Pulmonary artery endothelial cell (primary cell): ENCODE measurements at places on chromosomes 7 and 10. TPM values are rescaled to one million over a fixed set of nuclear protein-coding genes. Genes with fewer than 3 reads are reported as not detected.

- DNase-seq: no peak
Measured at GRCh38 chr10:21463436-21463835, 62.0 kb downstream of the SKIDA1 start.

The TAS2R41 gene
- total RNA-seq: not detected in 2 replicates

The HYCC1 gene
- total RNA-seq: 58.8 and 106 TPM in 2 replicates

DNA sequence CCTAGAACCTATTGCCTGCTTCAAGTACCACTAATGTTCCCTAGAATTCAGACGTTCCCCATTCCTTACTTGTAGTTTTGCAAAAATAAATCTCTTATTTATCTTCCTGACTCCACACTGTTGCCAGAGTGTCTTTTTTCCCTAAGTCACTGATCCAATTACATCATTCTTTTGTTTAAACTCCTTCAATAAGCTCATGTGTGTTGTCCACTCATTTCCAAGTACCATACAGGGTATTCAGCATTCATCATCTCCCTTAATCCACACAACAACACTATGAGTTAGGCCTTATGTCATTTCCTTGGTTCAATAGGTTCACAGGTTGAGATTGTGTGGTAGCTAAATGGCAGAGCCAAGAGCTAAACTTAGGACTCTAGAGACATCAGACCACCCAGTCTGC is 119.9 kb upstream of the RHOBTB1 start:
- DNase-seq: peak; percentile 19

The CNPY1 gene
- total RNA-seq: not detected in 2 replicates

- DNase-seq: no peak
Measured at GRCh38 chr10:11729790-11730315, 12.3 kb upstream of the ECHDC3 start.

DNA sequence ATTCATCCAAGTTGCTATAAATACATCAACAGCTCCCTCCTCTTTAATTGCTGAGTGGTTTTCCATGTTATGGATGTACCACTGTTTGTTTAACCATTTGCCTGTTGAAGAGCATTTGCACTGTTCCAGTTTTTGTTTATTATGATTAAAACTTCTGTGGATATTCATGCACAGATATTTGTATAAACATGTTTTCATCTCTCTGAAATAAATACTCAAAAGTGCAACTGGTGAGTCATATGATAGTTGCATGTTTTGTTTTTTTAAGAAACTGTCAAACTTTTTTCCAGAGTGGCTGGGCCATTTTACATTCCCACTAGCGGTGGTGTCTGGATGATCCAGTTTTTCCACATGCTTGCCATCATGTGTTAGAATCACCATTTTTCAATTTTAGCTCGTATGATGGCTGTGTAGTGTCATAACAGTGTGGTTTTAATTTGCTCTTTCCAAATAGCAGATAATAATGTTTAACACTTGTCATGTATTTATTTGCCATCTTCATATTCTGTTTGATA is 33.6 kb downstream of the MEOX2 start:
- no peak for DNase-seq

GRCh38 chr7:80105701-80106408 is 28.8 kb upstream of the GNAI1 start:
- no peak for DNase-seq
